ENCODE measurements at places on chromosomes 2 and 18.

- DNase-seq: no peak
These were observed 350.3 kb downstream of the LRATD1 start for GRCh38 chr2:14982790-14983189.

- no peak for DNase-seq
These were observed 141.9 kb downstream of the LYPD6B start for GRCh38 chr2:149180226-149180875.

DNA sequence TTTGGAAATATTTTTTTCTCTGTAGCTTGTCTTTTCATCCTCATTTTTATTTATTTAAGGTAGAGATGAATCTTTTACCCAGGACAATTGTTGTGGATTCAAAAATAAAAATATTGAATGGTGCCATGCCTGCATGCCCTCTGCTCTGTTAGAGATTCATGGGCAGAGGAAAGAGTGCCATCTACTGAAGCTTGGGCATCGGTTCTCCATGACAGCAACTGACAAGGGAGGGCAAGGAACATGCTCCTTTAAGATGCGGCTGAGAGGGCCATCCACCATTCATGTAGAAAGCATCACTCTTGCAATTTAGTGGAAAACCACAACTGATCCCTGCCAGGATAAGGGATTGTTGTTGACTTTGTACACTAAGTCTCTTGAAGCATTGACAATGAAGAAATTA, 79.9 kb downstream of the PARD3B start:
- no peak for DNase-seq

- DNase-seq: no peak
These were observed 19.0 kb downstream of the TWSG1 start for GRCh38 chr18:9353596-9353995.

DNA sequence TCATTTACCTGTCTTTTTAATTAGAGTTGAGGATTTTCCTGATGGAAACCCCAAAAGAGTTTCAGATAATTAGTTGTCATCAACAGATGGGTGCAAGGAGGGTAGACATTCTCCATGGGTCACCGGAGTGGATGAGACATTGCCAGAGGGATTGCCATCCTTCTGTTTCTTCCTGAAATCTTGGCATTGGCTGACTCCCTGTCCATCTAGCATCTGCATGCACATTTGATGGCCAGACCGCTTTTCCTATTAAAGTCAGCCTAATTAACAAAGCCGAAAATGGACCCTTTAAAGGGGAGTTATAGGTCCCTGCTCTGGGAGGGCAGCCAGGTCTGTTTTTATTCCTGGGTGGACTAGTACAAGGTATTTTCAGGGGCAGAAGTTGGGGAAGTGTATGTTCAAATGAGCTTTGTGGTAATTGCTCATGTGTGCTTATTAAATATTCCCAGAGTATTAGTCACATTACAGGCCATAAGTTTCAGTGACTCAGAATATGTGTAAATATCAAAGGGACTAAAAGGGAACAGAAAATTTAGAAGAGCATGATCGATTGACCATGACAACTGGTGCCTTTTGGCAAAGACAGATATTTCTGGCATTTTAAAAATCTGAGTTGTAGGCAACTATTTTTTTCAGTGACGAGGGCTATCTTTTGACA, 209.8 kb downstream of the PHLPP1 start:
- no peak for DNase-seq

GRCh38 chr2:141586985-141587384, 543.8 kb downstream of the LRP1B start:
- no peak for DNase-seq

GRCh38 chr2:137237055-137237454, 471.7 kb downstream of the THSD7B start:
- DNase-seq: no peak

- no peak for DNase-seq
These were observed 43.4 kb downstream of the PLEKHA3 start for GRCh38 chr2:178523596-178524134.

GRCh38 chr18:35139517-35139916, 98.3 kb downstream of the MAPRE2 start:
- DNase-seq: no peak

- no peak for DNase-seq
These were observed 41.4 kb downstream of the TRAPPC12 start for GRCh38 chr2:3420769-3421397.

DNA sequence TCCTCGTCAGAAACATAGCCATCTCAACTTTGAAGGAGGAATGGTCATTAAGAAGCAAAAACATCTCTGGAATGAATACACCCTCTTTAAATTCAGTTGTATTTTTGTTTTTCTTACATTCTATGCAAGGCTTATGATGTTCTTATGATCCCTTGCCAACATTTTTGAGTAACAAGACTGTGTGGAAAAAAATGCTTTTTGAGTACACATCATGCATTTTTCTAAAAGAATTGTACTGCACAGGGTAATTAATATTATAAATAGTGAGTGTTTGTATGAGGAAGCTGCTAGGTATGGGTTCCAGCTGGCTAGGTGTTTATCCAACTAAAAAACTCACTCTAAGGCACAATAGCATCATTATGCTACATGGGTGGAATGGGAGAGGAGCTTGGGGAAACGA, 59.0 kb upstream of the SPATS2L start:
- no peak for DNase-seq

DNA sequence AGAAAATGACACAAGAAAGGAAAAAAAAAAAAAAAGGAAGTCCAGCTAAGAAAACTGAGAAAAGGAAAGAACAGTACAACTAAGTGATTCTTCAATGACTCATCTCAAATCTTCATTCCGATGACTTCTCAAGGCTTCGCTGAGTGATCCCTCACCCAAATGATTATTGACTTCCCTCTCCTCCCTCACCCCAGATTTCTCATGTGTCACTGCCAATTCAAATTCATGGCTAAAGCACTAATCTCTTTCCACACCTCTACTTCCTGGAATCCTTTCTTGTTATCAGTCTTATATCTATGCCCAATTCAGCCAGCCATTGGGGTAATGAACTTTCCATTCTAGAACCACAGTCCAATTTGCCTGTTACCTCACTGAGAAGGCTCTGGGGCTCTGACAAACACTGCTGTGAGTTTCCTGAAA, 7.2 kb upstream of the ABCB11 start:
- DNase-seq: no peak

DNA sequence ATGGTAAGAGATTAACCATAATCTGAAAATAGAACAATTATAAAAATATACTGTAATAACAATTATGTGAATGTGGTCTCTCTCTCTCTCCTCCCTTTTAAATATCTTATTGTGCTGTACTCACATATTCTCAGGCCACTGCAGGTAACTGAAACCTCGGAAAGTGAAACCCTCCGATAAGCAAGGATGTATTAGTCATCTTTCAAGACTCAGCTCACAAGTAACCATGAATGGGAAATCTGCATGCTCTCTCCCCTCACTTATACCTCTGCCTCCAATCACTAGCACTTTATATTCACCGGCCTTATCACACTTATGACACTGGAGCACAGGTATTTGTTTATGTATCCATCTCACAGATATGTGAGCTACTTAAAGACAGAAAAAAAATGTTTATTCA, 139.7 kb downstream of the LRP2 start:
- no peak for DNase-seq

GRCh38 chr2:6080932-6081753, 389.0 kb downstream of the SOX11 start:
- DNase-seq: no peak

GRCh38 chr2:202084265-202084664, 11.2 kb downstream of the KIAA2012 start:
- no peak for DNase-seq

DNA sequence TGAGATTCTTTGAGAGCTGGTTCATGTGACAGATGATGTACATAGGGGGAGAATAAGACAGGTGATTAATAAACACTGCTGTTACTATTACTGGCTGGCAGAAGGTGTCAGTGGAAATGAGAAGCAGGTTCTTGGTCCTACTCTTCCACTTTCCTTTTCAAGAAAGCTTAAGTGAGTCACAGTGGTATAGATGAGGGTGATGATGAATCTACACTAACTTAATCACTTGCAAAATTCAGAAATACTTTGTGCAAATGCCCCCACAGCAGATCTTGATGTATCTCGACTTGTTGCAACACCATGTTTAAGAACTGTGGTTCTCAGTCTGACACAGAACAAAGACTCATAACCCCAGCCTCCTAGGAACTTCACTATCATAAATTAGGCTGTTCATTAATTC, 35.9 kb upstream of the MGAT5 start:
- no peak for DNase-seq

DNA sequence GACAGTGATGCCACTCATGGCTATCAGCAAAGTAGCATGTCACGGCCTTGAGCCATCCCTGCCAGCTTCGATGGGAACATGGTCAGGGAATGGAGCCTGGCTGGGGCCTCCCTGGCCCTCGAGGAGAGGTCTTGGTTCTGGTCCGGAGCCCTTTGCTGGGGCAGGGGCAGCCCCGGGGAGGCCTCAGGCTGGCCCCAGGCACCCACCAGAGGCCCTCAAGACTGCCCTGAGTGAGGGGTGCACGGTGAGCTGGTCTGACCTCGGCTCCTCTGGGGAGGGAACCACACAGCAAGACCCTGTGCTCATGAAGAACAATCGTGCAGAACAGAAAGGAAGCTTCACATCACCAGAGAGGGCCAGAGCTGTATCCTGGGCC, 75.2 kb upstream of the OTOS start:
- DNase-seq: no peak

DNA sequence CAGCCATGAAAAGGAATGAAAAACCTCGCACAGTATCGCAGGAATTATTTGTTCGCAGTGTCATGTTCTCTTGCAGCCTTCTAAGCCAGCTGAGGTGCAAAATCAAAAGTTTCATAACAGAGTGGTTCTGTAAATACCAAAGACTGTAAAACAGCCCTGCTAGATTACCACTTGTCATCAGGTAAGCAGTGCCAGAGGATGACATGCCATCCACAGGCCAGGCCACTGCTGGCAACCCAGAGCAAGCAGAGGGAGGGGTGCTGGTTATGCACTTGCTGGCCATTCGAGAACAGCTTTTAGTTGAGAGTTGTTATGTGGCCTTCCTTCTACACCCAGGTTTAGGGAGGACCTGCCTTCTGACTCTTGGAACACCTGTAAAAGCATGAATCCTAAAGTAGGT, 114.3 kb upstream of the MGAT5 start:
- no peak for DNase-seq

DNA sequence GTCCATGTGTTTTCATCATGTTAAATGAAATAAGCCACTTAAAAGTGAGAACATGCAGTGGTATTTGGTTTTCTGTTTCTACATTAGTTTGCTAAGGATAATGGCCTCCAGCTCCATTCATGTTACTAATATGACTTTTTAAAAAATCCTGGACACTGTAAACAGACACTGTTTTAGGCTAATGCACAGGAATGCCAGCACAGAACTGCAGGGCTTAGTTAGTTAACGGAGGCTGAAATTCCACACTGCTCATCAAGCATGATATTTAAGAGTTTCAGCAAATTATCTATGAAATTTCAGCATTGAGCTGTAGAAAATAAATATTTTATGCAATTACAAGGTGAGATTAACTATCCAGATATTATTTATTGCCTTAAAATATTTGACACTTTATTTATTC, 42.5 kb upstream of the PAX3 start:
- no peak for DNase-seq

DNA sequence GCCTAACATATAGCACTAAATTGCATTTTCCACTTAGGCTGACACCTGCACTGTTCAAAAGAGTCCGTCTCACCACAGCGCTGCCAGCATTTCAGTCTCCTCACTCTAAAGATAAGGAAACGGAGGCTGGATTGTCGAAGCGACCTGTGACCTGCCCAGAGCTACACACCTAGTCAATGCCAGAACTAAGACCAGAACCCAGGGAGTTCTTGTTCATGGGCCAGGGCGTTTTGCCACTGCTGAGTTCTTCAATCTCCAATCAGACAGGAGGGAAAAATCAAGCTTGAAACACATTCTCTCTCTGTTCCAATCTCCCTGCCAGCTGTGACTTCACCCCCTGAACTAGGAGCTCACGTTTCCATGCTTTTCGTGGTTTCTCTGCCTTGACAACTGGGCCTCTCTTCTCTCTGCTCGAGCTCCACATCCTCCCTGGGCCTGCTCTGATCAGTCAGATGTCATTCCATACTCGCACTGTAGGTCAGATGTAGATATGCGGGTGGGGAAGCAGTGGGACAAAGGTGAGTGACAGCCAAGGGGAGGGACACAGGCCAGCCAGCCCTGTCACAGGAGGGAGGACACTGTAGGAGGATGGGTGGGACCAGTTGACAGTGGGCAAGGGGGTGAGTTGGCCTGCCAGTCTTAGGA, 221.1 kb upstream of the SMAD2 start:
- no peak for DNase-seq

DNA sequence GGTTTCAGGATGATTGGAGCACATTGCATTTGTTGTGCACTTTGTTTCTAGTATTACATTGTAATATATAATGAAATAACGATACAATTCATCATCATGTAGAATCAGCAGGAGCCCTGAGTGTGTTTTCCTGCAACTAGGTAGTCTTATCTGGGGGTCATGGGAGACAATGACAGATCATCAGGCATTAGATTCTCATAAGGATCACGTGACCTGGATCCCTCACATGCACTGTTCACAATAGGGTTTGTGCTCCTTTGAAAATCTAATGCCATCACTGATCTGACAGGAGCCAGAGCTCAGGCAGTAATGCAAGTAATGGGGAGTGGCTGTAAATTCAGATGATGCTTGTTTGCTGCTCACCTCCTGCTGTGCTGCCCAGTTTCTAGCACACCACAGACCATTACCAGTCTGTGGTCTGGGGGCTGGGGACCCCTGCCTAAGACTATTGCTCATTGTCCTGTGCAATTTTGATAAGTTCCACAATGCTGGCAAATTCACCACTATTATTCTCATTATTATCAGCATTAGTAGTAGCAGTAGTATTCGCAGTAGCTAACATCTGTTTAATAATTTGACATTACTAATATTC, 428.7 kb upstream of the TNP1 start:
- no peak for DNase-seq

- DNase-seq: no peak
These were observed 7.1 kb upstream of the COLEC12 start for GRCh38 chr18:507636-508035.

DNA sequence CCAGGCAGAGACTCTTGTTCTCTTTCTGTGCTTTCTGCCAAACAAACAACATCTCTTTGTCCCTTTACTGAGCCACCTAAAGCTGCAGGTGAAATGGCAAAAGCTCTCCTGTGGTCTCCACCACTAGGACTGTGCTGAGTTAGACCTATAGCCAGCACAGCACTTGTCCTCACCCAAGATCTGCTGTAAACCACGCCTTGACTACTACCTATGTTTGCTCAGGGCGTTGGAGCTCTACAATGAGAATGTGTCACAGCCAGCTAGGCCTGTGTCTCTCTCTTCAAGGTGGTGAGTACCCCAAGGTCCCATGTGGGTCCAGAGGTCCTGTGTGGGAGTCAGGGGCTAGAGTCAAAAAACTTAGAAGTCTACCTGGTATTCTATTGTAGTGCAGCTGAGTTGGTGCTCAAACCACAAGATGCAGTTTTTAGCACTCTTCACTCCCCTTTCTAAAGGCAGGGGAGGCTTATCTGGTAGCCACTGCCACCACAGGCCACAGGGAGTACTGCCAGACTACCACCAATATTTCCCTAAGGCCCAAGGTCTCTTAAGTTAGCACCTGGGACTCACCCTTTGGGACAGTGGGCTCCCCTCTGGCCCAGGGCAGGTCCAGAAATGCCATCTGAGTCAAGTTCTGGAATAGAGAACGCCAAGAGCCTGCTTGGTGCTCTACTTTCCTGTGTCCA, 96.8 kb upstream of the RPRM start:
- no peak for DNase-seq

- no peak for DNase-seq
These were observed 74.3 kb downstream of the ICOS start for GRCh38 chr2:204010628-204011560.

Data from stimulated activated CD8-positive, alpha-beta memory T cell treated with anti-CD3 and anti-CD28 coated beads, Interleukin-4, amount 100 ng/mL, for 1 hour (primary cell).